ENCODE measurements at places on chromosomes 6 and 20.

DNA sequence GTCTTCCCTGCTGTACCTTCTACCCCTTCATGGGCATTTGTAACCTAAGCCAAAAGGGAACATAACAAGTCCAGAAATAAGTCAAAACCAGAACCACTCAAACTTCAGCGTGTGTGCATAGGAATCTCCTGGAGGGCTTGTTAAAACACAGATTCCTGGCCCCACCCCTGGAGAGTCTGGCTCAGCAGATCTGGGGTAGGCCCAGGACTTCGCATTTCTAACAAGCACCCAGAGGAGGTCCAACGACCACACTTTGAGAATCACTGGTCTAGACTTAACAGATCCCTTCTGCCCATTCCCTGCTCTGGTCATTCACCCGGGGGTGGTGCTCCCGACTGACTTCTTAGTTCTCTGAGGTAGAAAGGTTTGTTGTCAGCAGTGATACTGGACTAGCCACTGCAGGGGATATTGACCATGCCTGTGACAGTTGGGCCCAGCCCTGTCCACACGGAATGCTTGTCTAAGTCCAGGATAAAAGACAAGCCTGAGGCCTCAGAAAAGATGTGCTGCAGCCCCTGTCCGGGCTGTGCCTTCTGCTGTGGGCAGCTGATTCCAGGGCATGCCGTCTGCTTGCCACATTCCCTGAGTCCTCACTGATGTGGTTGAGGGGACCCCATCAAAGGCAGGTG lies 68.6 kb downstream of the SYNJ2 start:
- DNase-seq = no peak

- no peak for DNase-seq
Measured at GRCh38 chr6:72643214-72643613, 21.4 kb downstream of the KCNQ5 start.

GRCh38 chr6:160260803-160261450 lies 2.3 kb upstream of the SLC22A2 start:
- no peak for DNase-seq

DNA sequence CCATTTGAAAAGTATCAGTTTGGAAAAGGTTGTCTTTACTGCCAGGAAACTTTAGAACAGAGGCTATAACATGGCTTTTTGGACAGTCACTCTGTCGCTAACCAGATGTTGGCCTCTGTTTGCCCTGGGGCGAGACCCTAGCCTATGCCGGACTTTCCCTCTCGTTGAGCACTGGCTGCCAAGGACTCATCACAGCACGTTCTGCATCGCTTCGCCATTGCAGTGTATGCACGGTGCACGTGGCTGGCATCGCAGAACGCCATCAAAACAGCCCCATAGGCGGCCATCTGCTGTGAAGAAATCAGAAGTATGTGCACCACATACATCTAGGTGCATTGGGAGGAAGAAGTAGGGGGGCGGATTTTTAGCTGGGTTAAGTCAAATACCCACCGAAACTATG lies 156.4 kb downstream of the EYA2 start:
- no peak for DNase-seq

- no peak for DNase-seq
Measured at GRCh38 chr6:101878554-101879276, 485.2 kb downstream of the GRIK2 start.

- no peak for DNase-seq
Measured at GRCh38 chr6:35381132-35381531, 38.8 kb downstream of the PPARD start.

DNA sequence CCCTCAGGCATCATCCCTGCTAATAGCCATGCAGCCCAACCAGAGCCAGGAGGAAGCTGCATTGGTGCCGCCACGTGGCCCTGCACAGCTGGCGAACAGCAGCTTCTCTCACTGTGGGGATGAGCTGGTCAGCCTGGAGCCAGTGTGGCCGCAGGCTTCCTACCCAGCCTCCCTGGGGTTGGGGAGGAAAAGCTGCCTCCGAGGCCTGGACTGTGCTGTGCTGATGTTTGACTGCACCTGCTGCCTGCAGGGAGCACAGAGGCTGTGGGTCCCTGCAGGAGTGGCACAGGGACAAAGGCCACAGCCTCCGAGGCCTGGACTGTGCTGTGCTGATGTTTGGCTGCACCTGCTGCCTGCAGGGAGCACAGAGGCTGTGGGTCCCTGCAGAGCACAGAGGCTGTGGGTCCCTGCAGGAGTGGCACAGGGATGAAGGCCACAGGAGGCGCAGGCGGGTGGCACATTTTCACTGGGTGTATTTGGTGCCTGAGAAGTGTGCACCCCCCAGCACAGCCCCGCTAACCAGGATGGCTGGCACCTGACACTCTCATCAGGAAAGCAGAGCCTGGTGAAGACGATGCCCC lies 83.9 kb downstream of the DLL1 start:
- DNase-seq = no peak

DNA sequence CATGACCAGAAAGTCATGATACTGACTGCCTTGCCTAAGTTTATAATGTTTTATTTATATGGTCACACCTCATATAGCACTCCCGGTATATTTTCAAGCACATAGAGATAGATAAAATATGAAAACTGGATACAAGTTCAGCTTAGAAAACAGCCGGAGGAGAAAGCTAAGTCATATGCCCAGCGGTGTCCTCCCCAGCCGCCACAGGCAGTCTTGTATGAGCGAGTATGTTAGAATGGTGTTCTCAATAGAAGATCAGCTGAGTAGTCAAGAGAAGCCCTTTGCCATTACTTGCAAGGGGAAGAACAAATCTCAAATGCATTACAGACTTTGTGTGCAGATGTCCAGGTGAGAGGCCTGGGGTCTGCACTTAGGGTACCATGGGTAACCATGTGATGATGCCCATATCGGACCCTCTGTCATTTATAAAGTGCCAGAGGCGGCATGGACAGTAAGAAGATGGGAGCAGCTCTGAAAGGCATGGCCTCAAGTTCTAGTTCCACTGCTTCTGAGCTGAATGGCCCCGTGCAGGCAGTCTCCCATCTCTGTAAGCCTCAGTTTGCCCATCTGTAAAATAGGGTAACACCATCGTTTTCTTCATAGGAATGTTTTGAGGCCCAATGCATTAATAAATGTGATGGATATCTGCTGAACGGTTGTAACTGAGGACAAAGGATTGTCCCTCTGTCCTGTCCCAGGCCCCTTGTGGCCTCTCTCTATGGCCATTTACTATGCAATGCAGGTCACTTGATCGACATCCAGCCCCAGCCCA lies 195.7 kb upstream of the SNX9 start:
- DNase-seq = no peak

GRCh38 chr6:136210398-136211165 lies 39.5 kb downstream of the MTFR2 start:
- no peak for DNase-seq

- no peak for DNase-seq
Measured at GRCh38 chr20:20872428-20872827, 160.0 kb upstream of the RALGAPA2 start.

DNA sequence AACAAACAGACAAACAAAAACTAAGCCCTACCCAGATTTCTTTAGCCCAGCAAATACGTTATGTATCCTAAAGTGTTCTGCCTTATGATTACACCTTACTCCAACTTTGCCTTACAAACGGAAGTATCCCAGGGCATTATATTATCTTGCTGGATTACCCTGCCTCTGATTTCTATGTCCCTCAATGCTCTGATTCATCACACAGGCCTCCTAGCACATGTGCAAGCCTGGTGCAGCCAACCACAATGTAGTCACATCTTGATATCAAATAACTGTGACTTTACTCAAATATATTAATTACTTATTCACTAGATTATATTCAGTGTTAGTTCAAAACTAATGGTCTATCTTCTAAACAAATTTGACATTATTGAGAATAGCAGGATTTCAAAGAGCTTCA lies 598.6 kb downstream of the TBC1D32 start:
- no peak for DNase-seq

- DNase-seq = no peak
Measured at GRCh38 chr20:7975851-7976414, 35.7 kb upstream of the HAO1 start.

GRCh38 chr20:10910535-10911178 lies 236.9 kb upstream of the JAG1 start:
- DNase-seq = no peak
